GOT3 (cell line): ENCODE measurements at places on chromosomes 5 and 9.

- DNase-seq = no peak
These were observed 190.3 kb downstream of the GOLPH3 start for GRCh38 chr5:31983851-31984250.

GRCh38 chr9:132547052-132547431, 35.4 kb upstream of the BARHL1 start:
- DNase-seq = no peak

DNA sequence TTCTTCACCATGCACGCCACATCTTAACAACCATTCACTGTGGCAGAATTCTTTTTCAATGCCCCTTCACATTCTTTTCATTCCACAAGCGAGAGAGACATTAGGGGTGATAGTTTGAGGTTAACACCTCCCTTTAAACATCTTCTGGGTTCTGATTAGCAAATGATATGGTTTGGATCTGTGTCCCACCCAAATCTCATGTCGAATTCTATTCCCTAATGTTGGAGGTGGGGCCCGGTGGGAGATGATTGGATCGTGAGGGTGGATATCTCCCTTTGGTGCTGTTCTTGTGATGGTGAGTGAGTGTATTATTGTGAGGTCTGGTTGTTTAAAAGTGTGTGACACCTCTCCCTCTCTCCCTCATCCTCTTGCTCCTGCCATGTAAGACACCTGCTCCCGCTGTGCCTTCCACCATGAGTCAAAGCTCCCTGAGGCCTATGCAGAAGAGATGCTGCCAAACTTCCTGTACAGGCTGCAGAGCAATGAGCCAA, 46.1 kb upstream of the RAI14 start:
- DNase-seq = no peak

DNA sequence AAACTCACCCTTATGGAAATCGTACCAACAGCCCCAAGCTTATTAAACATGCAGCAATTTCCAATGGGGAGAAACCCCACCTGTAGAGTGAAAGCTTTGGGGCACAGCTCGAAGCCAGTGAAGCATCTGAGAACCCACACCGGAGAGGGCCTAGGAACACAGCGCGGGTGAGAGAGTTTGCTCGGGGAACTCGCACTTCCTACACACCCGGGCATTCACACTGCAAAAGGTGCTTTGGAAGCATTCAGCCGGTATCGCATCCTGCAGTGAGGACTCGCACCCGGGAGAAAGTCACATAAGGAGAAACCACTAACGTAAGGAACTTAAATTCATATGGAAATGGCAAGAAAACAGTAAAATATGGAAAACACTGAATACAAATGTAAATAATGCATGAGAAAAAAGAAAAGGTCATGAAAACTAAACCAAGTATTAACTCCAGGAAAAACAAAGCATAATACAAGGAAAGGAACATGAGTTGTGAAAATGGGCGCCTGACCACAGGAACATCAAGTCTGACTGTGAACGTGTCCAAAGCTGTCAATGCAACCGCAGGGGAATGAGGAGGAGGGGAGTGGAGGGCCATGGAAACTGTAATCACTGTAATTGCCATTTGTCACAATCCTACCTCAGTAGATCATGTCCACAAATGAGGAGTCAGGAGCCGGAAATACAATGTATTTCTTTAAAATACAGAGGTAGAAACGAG, 28.7 kb downstream of the CAMSAP1 start:
- DNase-seq = no peak

DNA sequence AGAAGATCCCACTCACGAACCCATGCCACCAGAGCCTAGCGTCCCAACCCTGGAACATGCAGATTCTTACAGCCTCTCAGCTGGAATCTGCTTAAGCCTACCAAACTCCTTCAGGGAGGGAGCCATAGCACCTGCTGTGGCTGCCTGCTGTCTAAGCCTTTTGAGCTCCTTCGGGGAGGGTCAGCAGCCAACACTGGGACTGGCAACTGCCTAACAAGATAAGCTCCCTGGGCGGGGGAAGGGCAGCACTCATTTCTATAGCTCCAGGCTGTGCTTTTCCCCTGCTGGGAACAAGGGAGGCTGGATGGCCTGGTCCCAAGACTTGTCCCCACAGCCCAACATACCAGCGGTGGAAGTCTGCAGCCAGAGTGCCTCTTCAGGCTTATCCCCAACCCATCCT, 199.1 kb upstream of the OR13F1 start:
- DNase-seq = no peak

DNA sequence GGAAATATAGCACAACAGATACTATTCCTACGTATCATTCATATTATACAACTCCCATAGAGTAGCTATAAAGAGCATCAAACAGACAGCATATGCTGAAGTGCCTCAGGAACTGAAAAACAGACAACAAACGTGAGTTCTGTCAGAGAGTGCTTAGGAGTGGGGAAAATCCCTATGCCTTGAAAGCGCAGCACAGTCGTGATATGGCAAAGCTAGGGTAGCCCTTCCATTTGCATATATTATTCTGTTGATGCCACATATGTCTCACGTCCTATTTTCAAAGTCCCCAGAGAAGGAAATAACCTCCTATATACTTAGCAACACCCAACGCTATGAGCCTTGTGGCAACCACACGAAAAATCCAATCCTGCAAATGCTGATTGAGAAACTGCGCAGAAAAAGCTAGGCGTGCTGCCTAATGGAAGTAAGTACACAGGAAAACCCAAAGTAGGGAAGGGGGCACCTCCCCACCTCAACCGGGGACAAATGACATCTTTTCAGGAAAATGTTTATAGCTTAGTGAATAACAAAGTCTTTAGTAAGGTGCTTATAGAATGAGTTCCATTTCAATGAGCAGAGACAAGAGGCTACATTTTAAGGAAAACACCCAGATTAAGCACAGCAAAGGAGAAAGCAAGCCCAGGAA, 105.1 kb downstream of the MED10 start:
- DNase-seq = no peak
